Esophagus squamous epithelium (tissue), 5 donors: ENCODE measurements at places on chromosomes 1 and 21. TPM values are rescaled to one million over a fixed set of nuclear protein-coding genes. Genes with fewer than 3 reads are reported as not detected.

The C8B gene
- total RNA-seq: not detected

The FAM151A gene
- total RNA-seq: not detected

The SLC6A17 gene
- total RNA-seq: 0.19 TPM

The LCE1D gene
- not detected for total RNA-seq

The EPS8L3 gene
- total RNA-seq: not detected

GRCh38 chr1:182249201-182249676 is 142.4 kb downstream of the GLUL start:
- no peaks in the 10 kb centered on the region for H3K36me3 ChIP-seq
- H3K27ac ChIP-seq: peak overlapping the region; percentile 25
- no peak overlapping the region for H3K4me3 ChIP-seq
- no peaks in the 10 kb centered on the region for H3K27me3 ChIP-seq

DNA sequence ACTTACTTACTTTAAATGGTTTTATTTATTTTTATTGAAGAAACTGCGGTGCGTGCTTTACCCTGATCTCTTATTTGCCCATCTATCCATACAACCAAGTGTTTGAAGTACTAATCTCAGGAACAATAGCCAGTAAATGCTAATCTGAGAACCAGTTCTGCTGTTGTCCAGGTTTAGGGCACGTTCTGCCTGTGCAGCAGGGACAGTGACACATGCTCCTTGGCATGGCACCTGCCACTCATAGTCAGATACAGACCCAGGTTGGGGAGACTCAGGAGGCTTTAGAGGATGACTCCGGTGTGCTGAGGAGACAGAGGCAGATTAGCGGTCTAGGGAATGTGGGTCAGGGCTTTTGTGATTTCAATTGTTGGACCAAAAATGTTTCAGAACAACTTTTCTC is 83.6 kb downstream of the NRIP1 start:
- H3K27ac ChIP-seq: no peak overlapping the region
- no peaks in the 10 kb centered on the region for H3K36me3 ChIP-seq
- no peaks in the 10 kb centered on the region for H3K27me3 ChIP-seq
- peaks cover 20% of the 10 kb centered on the region for H3K4me1 ChIP-seq
- H3K4me3 ChIP-seq: no peak overlapping the region
- no peak for DNase-seq

DNA sequence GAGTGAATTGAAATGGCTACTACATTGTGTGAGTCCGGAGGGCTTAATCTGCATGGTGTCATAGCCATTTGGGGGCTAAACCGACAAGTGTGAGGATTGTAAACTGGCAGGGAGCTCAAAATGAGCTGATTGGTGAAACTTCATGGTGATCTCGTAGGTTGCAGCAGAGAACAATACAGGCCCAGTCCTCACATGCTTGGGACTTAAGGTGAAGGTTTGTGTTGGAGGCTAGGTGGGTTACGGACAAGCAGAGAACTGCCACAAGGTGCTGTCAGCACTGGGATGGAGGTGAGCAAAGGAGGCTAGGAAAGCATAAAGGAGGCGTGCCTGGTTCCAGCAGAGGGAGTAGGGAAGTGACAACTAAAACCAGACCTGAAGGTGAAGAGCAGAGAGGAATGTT is 9.4 kb downstream of the PGM1 start:
- no peak overlapping the region for H3K27ac ChIP-seq
- H3K36me3 ChIP-seq: no peaks in the 10 kb centered on the region
- DNase-seq: no peak
- no peaks in the 10 kb centered on the region for H3K27me3 ChIP-seq

GRCh38 chr1:212166244-212166643 is 119.0 kb upstream of the PPP2R5A start:
- no peaks in the 10 kb centered on the region for H3K27me3 ChIP-seq
- peaks cover 22% of the 10 kb centered on the region for H3K4me1 ChIP-seq
- H3K36me3 ChIP-seq: no peaks in the 10 kb centered on the region

DNA sequence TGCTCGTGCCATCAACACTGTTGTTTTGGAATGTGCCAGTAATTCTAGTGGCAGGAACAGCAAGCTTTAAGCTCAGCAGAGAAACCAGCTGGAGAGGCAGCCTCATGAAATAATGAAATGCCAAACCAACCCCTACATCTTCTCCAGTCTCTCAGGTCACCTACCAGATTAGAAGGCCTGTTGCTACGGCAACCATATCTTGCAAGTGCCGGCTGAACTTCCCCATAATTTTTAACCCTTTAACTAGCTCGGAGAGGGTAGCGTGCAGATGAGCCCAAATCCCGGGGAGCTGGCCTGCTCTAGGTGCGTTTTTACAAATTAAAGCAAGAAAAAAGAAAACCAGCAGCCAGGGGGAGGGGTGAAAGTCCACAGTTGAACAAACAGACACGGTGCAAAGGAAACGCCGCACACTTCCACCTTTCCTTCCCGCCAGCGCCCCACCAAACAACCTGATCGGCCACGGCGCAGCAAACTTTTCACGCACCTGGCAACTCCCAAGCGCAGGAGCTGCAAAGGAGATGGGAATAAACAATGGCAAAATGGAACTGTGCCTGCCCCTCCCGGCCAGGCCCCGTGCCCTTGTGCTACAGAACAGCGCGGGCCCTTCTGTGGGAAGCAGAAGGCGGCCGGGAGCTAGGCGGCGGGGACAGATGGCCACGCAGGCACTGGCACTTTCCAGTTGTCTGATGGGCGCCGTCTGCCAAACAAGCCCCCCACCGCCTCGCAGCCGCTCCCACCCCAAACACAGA is 50.1 kb downstream of the SSBP3 start:
- H3K4me3 ChIP-seq: peak overlapping the region; percentile 24
- no peak for DNase-seq
- no peaks in the 10 kb centered on the region for H3K4me1 ChIP-seq
- H3K27me3 ChIP-seq: no peaks in the 10 kb centered on the region
- peaks cover 38% of the 10 kb centered on the region for H3K36me3 ChIP-seq

GRCh38 chr1:50704126-50704525 is 255.9 kb downstream of the FAF1 start:
- DNase-seq: no peak
- no peaks in the 10 kb centered on the region for H3K36me3 ChIP-seq
- H3K27ac ChIP-seq: no peak overlapping the region

GRCh38 chr1:86505564-86505902 is 36.8 kb downstream of the CLCA1 start:
- peak overlapping the region; percentile 80 for H3K27ac ChIP-seq
- no peaks in the 10 kb centered on the region for H3K27me3 ChIP-seq
- no peaks in the 10 kb centered on the region for H3K36me3 ChIP-seq
- peaks cover 28% of the 10 kb centered on the region for H3K4me1 ChIP-seq
- H3K4me3 ChIP-seq: no peak overlapping the region
- DNase-seq: no peak

DNA sequence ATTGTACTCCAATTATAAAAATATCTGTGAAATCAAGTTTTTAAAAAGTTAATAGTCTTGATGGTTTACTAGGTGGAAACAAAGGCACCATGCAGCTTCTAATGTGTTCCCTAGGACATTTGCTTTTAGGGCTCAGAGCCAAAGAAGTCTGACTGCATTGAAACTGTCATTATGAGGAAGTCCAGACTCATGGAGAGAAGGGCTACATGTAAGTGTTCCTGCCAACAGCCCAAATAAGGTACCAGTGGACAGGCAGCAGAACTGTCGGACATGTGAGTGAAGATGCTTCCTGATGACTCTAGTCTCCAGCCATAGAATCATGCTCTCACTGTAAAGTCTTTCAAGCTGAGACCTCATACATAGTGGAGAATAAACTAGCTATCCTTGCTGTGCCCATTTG is 287.6 kb downstream of the AKT3 start:
- H3K27me3 ChIP-seq: no peaks in the 10 kb centered on the region
- H3K4me3 ChIP-seq: no peak overlapping the region
- H3K4me1 ChIP-seq: no peaks in the 10 kb centered on the region
- H3K27ac ChIP-seq: no peak overlapping the region

- H3K27ac ChIP-seq: no peak overlapping the region
- no peaks in the 10 kb centered on the region for H3K27me3 ChIP-seq
- no peak overlapping the region for H3K4me3 ChIP-seq
- H3K36me3 ChIP-seq: no peaks in the 10 kb centered on the region
- DNase-seq: no peak
Measured at GRCh38 chr1:170247751-170248521, 102.2 kb downstream of the NTMT2 start.

DNA sequence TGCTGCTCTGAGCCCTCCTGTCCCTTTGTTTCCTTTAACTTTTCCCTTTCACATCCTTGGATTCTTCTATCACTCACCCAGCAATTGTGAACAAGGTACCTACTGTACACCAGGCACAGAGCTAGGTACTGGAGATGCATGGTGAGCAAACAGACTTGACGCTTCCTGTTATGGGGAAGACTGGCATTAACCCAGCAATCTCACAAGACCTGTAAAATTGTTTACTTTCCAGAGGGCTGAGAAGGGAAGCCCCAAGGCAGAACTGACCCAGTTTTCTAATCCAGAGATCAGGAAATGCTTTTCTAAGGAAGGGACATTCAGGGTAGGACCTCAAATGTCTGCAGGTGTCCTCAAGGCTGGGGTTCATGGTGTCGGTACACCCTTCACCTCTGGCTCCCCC is 171.6 kb upstream of the KAZN start:
- H3K36me3 ChIP-seq: no peaks in the 10 kb centered on the region
- no peak overlapping the region for H3K4me3 ChIP-seq
- H3K4me1 ChIP-seq: no peaks in the 10 kb centered on the region
- DNase-seq: no peak
- no peaks in the 10 kb centered on the region for H3K27me3 ChIP-seq

- H3K4me1 ChIP-seq: no peaks in the 10 kb centered on the region
- H3K4me3 ChIP-seq: no peak overlapping the region
- no peak overlapping the region for H3K27ac ChIP-seq
- no peaks in the 10 kb centered on the region for H3K27me3 ChIP-seq
- no peak for DNase-seq
Measured at GRCh38 chr1:74689621-74690363, 16.2 kb upstream of the ERICH3 start.
